ENCODE measurements at places on chromosomes 12 and 14. TPM values are rescaled to one million over a fixed set of nuclear protein-coding genes. Genes with fewer than 3 reads are reported as not detected.

DNA sequence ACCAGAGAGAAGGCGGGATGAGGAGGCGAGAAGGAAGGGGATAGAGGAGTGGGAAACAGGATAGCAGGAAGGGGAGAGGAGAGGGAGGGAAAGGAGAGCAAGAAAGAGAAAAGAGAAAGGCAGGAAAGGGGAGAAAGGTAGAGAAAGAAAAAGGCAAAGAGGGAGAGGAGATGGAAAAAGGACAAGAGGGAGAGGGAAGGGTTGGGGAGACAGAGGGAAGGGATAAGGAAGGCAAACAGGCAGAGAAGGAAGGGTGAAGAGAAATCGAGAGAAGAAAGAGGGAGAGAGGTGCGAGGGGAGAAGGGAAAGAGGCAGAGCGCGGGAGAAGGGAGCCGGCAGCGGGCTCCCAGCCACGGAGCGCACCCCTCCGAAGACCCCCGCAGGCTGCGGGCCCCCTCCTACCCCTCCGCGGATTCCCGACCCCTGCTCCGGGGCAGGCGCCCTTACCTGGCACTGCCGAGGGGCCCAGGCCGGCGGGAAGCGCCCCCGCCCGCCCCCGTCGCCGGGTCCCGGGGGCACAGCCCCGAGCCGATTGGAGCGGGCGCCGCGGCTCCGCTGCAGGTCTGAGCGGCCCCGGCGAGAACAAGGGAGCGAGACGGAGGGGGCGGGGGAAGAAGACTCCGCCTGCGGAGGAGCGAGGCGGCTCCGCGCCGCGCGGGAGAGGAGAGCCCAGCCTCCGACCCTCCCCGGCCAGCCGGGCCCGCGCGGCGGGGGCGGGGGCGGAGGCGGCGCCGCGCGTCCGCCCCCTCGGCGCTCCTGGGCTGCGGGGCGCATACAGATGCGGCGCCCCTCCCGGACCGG is at the start of gene CDH24:
Gene CDH24 (minus strand): TSS at position 565 of the 801 bp plus-strand sequence. CDS start 1,787 bp downstream, outside the sequence.
- peak; percentile 89 for DNase-seq

- peak; percentile 97 for DNase-seq
These were observed 43.0 kb upstream of the TSPAN9 start for GRCh38 chr12:3034067-3034750.

DNA sequence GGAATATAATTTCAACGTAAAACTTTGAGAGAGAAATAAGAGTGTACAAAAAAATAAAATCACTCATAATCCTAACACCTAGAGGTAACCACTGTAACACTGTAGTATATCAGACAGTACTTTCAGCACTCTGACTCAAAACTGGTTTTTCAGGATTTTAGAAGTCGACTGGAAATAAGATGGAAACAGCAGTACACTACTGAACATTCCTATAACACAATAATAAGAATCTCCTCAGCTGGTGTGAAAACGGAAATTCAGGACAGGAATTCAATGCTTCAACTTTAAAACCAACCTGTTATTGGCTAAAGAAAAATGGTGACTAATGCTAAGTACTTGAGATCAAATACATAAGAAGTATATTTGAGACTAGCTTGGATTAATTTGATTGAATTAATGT is 12.3 kb upstream of the PITPNM2 start:
- DNase-seq: no peak

Gene NKX2-1
- total RNA-seq: 0.62 TPM

Data from endodermal cell (in vitro differentiated cells).